ENCODE measurements at places on chromosomes 12 and 14. TPM values are rescaled to one million over a fixed set of nuclear protein-coding genes. Genes with fewer than 3 reads are reported as not detected.
A peak's percentile ranks its signal among the peaks of the same experiment; 100 is the strongest.

STAC3 gene
- total RNA-seq = not detected

FOXG1 gene
- 1.8 TPM for total RNA-seq

ART4 gene
- not detected for total RNA-seq

ACVRL1 gene
- total RNA-seq = 1.7 TPM

DNA sequence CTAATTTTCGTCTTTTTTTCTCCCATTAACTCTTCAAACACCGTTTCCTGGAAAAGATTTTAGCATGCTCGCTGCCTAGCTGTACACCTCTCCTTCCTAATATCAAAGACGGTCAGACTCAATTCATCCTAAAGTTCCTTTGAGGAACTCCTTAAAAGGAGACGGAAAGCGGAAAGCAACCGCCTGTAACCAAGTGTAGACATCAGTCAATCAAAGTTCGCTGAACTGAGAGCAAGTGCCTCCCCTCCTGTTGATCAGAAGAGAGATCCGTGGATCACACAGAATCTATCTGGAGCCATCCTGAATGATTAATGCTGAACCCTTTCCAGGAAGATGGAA is 412 bp upstream of the TEP1 start:
- DNase-seq = no peak

- no peak for DNase-seq
Measured at GRCh38 chr12:39846304-39846703, 226.7 kb upstream of the ABCD2 start.

GRCh38 chr14:28765831-28766468 is 637 bp upstream of the FOXG1 start:
- DNase-seq = peak; percentile 81

GRCh38 chr12:33314223-33314622 is 125.4 kb downstream of the SYT10 start:
- no peak for DNase-seq

GRCh38 chr14:79074510-79074909 is 904.3 kb downstream of the NRXN3 start:
- DNase-seq = no peak

DNA sequence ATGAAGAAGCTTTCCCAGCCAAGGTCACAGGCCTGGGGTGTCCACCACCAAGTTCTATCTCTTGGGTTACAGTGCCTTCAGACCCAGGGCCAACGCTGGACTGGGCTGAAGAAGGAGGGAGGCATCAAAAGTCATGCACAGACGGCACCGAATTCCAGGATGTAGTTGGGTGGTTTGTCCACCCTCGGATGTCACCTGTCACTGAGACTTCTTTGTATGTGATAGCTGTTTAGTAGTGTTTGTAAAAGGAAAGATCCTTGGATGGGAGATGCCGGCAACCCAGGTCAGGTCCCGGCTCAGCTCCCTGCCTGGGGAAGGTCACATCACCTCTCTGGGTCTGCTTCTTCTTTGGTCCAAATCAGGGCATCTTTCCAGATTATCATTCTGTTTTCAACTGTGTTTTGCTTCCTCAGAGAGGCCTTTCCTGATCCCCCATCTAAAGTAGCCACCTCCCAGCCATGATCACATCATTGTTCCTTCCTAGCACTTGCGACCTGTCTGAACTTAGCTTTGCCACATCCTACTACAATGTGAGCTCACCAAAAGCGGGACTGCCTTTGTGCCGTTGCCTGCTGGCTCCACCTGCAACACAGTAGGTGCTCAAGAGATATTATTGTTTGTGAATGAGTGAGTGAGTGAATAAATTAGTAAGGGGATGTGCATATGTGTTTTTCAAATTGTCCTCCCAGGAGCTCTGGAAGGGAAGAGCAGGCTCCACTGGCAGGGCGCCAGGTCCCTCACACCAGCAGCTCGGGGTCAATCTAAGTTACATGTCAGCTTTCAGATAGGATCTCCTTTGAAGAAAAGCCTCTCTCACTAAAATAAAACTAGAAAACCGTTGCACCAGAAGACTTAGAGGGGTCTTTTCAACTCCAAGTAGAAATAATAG is 2.1 kb downstream of the TSPAN11 start:
- no peak for DNase-seq

GRCh38 chr12:21715386-21715785 is 57.7 kb upstream of the LDHB start:
- no peak for DNase-seq

GRCh38 chr14:22449600-22449905 is 139.5 kb downstream of the DAD1 start:
- no peak for DNase-seq

- DNase-seq = peak; percentile 86
Measured at GRCh38 chr12:12976366-12976765, 23.7 kb downstream of the HEBP1 start.

GRCh38 chr14:24085215-24085614 is 8.9 kb upstream of the PCK2 start:
- DNase-seq = no peak

GRCh38 chr12:62323386-62323785 is 63.2 kb downstream of the USP15 start:
- no peak for DNase-seq

DNA sequence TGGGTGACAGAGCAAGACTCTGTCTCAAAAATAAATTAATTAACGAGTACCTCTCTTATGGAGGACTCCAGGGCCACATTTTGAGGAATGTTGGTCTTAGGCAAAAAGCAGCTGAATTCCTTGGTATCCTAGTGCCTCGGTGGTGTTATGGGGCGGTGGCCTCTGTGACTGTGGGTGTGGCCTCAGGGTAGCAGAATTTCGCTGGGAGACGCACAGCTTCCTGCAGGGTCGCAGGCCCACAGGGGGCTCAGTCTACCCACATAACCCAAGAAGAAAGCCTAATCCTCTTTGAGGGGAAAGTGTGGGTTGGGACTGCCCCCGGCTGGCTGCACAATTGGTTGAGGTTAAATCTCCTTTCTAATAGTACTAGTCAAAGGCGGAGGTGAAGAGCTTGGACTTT is 11.2 kb upstream of the SERPINA4 start:
- DNase-seq = no peak

Data from Daoy (cell line).